Caco-2 (cell line): ENCODE measurements at places on chromosomes 5 and 9. TPM values are rescaled to one million over a fixed set of nuclear protein-coding genes. Genes with fewer than 3 reads are reported as not detected.

RAI14 gene
- total RNA-seq: 71.5 and 73.9 TPM in 2 replicates

SLC27A6 gene
- total RNA-seq: not detected in 2 replicates

GRIN1 gene
- total RNA-seq: 1.9 and 3.7 TPM in 2 replicates

OXCT1 gene
- 20.6 and 22.5 TPM in 2 replicates for total RNA-seq

PHYHD1 gene
- total RNA-seq: 0.59 and 0.63 TPM in 2 replicates

PMPCA gene
- 89.9 and 91.5 TPM in 2 replicates for total RNA-seq

UBAC1 gene
- total RNA-seq: 50.7 and 55.4 TPM in 2 replicates

AFAP1L1 gene
- total RNA-seq: 0.30 and 0.45 TPM in 2 replicates

NAIF1 gene
- 8.5 and 8.6 TPM in 2 replicates for total RNA-seq

PCDHGA10 gene
- 2.9 and 3.6 TPM in 2 replicates for total RNA-seq

CTNND2 gene
- 0.32 and 1.2 TPM in 2 replicates for total RNA-seq
